ENCODE measurements at places on chromosomes 6 and 20.

DNA sequence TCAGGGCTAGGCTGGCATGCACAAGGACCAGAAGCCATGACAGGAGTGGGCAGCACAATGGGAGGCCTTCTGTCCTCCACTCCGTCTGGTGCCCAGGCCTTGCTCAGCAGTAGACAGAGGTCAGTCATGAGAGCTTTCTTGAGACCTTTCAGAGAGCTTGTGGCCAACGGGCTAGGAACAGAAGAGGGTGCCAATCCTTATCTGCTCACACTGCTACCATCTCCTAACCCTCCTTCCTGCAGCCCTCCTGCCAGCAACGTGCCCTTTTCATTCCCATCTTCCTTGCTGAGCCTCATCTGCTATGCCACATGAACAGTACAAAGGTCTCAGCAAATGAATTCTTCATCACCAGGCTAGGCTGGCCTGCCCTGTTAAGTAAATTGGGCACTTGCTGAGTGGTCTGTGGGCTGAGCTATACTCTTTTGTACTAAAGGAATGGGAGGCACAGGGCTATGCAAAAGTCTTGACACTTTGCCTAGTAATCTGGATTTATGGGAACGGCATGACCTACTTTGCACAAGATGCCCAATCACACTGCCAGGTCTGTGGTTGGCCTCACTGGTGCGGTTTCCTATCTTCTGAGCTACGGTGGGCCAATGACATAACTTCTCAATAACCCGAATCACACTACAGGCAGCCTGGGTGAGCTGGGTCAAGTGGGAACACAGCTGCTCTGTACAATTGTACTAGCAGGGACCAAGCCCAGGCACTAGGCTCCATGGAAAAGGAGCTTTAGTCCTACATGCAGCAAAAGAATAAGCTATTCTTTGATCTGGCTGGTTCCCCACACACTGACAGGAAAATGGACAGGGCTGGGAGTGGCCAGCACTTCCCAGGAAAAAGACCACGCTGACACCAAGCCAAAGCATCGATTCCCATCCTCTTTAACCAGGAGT lies 47.8 kb downstream of the ELOVL5 start:
- DNase-seq, result no peak

DNA sequence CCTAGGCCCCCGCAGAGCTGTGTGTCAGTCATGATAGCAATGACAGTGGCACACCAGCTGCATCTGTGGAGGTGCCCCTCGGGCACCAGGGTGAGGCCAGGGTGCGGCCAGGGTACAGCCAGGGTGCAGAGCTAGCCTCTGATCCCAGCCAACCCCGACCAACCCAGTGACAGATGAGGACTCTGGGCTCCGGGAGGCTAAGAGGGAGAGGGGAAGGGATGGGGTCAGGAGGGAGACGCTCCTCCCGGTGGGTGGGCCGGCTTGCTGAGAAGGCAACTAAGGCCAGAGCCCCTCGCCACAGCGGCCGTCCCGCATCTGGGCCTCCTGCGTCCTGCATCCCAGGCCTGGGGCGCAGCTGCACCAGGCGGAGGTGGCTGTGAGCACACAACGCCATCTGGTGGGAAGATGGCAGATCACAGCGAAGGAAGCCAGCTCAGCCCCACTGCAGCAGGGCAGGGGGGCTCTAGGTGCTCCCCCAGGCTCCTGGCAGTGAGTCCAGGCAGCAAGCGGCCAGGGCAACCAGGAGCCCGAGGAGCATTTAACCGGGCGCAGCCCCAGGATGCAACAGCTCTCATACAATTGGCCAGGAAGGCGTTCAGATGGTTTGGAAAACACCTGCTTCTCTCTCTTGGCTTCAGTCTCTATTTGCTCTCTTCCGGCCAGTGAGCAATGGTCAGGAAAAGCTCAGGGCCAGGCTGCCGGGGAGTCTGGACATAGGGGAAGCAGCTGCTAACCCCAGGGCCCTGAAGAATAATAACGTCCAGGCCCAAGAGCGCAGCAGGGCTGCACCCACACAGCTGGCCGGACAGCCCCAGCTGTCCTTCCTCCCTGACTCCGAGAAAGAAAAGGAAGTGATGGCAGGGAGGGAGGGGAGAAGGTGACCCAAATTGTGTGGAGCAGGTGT lies 169.4 kb downstream of the TAF4 start:
- DNase-seq, result no peak

GRCh38 chr6:25332655-25333071 lies 53.5 kb downstream of the CARMIL1 start:
- no peak for DNase-seq

- no peak for DNase-seq
Observed at GRCh38 chr6:158311193-158311592, 1.1 kb upstream of the TULP4 start.

GRCh38 chr6:142671791-142672190 lies 273.2 kb downstream of the HIVEP2 start:
- no peak for DNase-seq

- DNase-seq, result no peak
Observed at GRCh38 chr6:108171291-108171917, 5.6 kb downstream of the NR2E1 start.

GRCh38 chr6:119347466-119348095 lies 2.0 kb downstream of the MAN1A1 start:
- DNase-seq, result peak; percentile 18

DNA sequence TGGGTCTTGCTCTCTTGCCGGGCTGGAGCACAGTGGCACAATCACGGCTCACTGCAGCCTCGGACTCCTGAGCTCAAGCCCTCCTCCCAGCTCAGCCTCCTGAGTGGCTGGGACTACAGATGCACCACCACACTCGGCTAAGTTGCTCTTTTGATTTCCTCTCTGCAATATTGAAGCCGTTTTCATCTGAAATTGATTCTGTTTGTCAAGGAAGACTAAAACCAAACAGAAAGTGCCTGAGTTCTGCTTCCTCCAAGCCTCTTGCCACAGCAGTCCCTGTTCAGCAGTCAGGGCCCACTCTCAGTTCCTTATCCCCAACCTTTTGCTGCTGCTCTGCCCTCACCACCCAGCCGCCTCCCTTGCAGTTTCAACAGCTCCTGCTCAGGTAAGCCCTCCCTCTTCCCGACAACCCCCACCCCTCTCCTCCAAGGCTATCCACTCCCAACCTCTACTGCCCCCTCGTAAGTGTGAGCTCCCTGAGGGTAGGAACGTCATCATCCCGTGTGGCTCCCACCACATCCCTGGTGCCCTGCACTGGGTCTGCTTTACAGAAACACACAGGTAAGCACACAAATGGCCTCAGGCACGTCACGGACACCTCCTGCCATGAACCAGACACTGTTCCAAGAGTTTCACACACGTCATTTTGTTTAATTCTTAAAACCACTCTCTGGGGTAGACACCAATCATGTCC lies 70.7 kb upstream of the TAB2 start:
- DNase-seq, result no peak

GRCh38 chr6:113742342-113742741 lies 114.8 kb upstream of the MARCKS start:
- no peak for DNase-seq

DNA sequence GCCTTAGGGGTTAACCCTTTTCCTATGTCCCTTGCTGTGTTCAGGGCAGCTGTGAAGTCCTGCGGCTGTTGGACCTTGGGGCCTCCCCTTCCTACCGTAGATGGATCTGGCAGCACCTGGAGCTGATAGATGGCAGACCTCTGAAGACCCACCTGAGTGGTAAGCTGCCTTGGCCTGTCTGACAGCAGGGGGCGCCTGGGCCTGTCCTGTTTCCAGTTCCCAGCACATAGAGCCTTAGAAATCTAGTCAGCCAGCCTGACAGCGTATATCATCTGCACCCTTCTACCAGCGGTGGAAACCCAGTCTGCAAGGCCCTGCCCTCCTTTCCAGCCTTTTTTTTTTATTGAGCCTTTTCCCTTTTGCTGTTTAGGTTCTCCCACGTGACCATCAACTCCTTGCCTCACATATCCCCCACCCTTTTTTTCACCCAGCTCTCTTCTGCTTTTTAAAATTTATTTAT lies 26.6 kb downstream of the CNBD2 start:
- DNase-seq, result peak; percentile 42

- DNase-seq, result no peak
Observed at GRCh38 chr20:57525328-57526086, 567 bp upstream of the CTCFL start.

GRCh38 chr20:45508068-45508886 lies 7.1 kb downstream of the SPINT3 start:
- DNase-seq, result no peak

- no peak for DNase-seq
Observed at GRCh38 chr6:30542404-30542725, 13.9 kb downstream of the GNL1 start.

GRCh38 chr6:15615802-15616201 lies 47.0 kb downstream of the DTNBP1 start:
- no peak for DNase-seq

DNA sequence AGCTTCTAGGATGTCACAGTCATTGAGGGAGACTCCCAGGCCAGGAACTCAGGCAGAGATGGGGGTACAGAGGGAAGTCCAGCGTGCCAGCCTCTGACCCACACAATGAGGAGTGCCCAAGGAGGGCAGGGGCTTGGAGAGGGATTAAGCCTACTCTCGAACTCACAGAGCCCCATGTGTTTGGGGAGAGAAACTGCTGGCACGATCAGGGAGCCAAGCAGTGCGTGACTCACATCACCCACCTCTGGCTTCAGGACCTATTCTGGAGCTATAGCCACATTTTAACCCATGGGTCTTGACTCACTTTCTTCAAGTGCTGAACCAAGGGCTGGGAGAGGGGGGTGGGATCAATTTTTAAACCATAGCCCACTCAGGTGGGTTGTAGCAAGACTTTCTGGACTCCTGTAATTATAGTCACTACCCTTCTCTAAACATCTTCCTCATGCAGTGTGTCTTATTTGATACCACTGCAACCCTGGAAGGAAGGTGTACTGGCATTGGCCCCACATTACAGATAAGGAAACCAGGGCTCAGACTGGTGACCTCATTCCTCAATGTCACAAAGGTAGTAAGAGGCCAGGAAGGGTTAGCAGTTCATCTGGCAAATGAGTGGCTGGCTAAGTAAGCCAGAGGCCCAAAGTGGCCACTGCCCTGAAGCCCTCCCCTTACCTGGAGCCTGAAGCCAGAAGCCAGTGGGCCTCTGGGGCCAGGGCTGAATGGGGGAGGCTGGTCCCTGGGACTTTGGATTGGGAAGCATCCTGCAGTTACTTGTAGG lies 12.0 kb downstream of the FOXP4 start:
- no peak for DNase-seq

DNA sequence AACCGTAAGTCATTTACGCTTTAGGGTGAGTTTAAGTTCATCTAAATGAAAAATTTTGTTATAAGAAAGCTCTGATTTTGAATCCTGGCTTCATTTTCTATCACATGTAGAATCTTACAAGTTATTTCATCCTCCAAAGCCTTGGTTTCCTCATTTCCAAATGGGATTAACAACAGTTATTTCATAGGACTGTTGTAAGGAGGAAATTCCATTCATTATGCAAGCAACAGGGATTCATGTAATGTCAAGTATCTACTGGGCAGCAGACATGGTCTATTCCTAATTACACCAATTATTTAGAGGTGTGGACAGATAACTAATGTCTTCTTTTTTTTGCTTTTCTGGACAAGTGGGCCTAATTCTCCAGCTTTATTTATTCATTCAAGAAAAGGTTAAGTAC lies 154.0 kb downstream of the PDSS2 start:
- DNase-seq, result no peak

DNA sequence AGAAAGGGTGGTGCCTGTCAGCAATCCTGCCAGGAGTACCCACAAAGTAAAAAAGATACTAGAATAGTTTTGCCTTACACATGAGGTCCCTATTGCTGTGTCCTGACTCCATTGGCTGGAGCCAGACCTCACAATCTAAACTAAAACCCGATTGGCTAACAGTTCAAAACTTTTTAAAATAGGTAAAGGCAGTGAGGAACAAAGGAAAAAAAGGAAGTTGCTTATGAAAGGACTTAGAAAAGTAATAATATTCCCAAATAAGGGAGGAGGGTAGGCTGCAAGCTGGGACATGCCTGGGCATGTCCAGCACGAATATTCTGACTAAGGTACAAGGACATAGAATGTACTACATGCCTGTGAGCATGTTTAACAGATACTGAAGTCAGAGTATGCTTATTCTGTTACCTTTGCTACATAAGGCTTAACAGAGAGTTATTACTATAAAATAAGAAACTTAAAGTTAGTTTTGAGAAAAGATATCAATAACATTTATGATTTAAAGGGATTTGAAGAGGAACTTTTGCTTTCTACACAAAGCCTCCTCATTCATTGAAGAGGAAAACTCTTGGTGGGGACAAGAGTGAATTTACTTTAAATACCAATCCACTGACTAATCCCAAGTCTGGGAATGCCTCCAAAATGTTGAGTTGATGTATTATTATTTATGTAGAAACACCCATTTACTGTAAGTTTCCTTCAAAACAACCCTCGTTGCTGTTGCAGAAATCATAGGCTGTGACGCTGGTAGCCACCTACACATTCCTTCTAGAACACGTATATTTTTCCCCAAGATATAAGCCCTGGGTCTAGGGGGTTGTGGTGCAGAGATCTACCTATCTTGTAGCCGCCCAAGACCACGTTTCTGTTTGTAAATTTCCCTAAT lies 8.2 kb upstream of the MTHFD1L start:
- no peak for DNase-seq

DNA sequence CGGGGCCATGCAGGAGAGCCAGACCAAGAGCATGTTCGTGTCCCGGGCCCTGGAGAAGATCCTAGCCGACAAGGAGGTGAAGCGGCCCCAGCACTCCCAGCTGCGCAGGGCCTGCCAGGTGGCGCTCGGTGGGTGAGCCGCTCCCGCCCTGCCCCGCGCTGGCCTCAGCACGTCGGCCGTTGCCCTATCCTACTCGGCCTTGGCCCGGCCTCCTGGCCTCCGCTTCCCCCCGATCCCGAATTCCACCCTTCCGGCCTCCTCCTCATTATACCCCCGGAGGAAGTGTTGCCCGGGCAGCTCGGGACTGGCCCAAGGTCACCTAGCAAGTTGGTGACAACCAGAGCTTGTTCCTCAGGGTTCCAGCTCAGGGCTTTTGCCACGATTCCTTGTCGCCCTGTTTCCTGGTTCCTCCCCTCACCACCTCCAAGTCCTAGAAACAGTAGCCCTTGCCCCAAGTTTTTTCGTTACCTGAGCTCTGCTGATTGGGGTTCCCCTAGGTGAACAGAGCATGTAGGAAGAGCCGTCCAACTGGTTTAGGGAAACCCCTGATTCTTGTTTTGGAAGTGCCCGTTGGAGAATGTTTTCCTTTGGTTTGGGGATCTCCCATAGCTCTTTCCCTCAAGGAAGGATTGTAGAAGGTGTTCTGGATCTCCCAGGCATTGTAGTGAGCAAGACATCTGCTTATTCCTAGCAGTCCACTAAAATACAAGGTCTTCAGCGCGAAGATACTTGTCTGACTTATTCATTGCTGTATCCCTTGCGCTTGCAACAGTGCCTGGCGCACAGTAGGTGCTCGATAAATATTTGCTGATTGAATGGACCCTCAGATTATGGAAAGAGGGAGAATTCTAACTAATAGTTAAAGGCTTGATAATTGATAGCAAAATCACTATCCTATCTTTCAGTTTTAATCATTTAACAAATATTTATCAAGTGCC lies 641 bp downstream of the ARFGEF2 start:
- peak; percentile 80 for DNase-seq
